Suppressor macrophage (primary cell): ENCODE measurements at places on chromosomes 6 and 20.

- DNase-seq = peak; percentile 49
Measured at GRCh38 chr6:86856937-86857563, 80.3 kb upstream of the HTR1E start.

- DNase-seq = no peak
Measured at GRCh38 chr20:6094565-6094964, 28.3 kb downstream of the FERMT1 start.

GRCh38 chr6:13272131-13273046 is 55.9 kb downstream of the TBC1D7 start:
- peak; percentile 86 for DNase-seq

- no peak for DNase-seq
Measured at GRCh38 chr6:69913361-69913760, 47.0 kb downstream of the COL19A1 start.

DNA sequence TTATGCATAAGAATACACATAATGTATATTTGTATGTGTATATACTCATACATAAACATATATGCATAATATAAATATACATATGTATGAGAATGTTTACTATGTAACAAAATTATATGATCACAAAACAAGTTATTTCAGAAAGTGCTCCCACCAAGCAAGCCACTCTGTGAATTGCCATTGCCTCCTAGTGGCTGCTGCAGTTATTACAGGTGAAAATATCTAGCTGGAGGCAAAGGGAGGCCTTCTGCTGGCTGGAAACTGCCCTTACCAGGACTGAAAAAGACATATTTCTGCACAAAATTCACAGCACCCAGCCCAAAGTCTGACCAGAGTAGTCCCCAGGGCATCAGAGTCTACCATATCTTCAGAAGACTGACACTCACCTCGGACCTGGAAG is 14.4 kb upstream of the ADAM33 start:
- DNase-seq = peak; percentile 38

- no peak for DNase-seq
Measured at GRCh38 chr20:58753922-58754551, 61.4 kb downstream of the NPEPL1 start.

- DNase-seq = peak; percentile 73
Measured at GRCh38 chr20:63538204-63539091, 1.3 kb upstream of the PTK6 start.

GRCh38 chr6:66900133-66901083 is 1193.4 kb upstream of the EYS start:
- DNase-seq = no peak

DNA sequence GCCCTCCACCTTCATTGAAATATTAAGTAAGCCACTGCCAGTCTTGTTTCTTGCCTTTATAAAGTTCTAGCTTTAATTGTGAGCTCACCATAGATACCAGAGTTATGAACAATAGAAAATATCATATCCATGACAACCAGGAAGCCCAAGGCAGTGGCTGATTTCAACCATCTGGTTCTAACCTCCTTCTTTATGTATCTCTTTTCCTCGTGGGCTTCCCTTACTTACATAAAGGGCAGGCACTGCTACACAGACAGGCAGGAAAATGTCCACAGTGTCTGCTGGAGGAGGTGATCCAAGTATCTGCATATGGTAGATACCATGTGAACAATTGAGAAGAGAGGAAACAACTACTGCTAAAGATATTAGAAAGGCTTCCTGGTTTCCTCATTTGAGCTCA is 65.2 kb upstream of the PRND start:
- DNase-seq = no peak

GRCh38 chr6:161476711-161477110 is 202.8 kb upstream of the AGPAT4 start:
- no peak for DNase-seq

- DNase-seq = no peak
Measured at GRCh38 chr6:157982563-157983405, 1.1 kb downstream of the SYNJ2 start.

DNA sequence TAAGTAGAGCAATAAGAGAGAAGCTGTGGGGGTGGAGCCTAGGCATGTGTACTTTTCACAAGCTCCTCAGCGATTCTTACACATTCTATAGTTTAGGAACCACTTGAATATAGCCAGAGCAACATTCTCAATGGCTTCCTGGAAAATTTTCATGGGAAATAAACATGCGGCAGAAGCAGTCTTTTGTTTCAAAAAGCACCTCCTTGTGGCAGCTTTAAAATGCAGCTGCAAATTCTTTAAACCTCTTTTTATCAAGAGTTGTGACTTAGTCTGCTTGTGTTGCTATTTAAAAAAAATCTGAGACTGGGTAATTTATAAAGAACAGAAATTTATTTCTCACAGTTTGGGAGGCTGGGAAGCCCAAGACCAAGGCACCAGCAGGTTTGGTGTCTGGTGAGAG is 23.8 kb downstream of the NKX2-2 start:
- DNase-seq = peak; percentile 5

DNA sequence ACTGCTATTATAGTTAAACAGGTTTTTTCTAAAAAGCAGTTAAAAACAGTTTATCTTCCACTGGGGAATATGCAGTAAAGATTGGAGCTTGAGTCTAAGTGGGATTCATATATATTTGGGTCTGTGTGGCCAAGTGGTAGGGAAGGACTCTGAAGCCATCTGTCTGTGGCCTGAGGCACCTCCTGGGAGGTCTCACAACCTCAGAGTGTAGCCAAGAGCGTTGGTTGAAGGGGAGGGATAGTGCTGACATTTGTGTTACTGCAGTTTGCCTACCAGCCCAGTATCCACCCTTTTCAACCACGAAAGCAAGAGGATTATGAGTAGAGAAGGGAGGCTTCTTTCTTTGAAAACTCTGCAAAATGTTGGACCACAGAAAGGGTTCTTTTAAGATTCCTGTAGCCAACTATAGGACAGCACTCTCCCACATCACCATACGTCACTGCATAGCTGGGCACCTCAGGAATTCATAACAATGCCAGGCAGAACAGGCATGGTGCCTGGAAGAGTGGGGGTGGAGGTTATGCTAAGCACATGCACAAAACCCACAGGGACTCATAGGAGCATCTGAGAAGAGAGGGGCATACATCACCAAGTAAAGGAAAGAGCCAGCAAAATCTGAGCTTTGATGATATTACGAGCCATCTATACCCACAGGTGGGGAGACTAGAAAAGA is 90.5 kb upstream of the HEY2 start:
- DNase-seq = no peak

DNA sequence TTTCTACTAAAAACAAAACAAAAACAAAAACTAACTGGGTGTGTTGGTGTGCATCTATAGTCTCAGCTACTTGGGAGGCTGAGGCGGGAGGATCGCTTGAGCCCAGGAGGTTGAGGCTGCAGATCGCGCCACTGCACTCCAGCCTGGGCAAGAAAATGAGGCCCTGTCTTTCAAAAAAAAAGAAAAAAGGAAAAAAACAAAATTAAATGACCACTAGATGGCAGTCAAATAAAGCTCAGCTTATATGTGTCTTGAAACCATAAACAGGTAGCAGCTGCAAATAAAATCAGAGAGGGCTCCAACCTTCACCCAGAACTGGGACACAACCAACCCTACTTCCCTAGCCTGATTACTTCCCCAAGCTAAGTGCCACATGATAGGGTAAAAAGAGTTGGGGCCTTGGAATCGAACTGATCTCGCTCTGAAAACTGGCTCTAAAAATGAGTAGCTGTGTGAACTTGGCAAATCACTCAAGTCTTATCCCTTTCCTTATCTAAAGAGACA is 67.1 kb upstream of the ADGRF4 start:
- no peak for DNase-seq

- DNase-seq = no peak
Measured at GRCh38 chr6:10151144-10151915, 263.5 kb downstream of the TFAP2A start.

GRCh38 chr6:37650071-37650481 is 47.6 kb downstream of the MDGA1 start:
- DNase-seq = no peak

DNA sequence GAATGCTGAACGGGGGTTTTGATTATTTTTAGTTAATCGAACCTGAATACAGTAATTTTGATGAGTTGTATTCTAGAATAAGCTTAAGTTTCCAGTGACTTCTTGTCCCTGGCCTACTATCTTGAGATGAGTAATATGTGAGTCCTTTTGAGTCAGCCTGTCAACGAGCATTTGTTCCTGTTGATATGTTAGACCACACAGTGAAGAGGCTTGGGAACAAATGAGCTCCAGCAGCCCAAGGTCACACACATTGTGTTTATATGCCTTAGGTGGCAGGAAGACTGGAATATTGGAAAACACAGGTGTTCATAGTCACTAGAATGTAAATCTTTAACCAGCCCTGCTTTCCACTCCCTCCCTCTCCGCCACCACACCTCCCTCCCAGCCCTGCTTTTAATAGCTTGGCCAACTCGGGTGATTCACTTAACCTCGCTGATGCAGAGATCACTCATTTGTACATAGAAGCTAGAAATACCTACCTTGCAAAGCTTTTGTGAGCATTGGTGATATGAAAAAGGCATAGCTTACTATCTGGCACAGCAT is 9.1 kb downstream of the SMPDL3A start:
- no peak for DNase-seq

DNA sequence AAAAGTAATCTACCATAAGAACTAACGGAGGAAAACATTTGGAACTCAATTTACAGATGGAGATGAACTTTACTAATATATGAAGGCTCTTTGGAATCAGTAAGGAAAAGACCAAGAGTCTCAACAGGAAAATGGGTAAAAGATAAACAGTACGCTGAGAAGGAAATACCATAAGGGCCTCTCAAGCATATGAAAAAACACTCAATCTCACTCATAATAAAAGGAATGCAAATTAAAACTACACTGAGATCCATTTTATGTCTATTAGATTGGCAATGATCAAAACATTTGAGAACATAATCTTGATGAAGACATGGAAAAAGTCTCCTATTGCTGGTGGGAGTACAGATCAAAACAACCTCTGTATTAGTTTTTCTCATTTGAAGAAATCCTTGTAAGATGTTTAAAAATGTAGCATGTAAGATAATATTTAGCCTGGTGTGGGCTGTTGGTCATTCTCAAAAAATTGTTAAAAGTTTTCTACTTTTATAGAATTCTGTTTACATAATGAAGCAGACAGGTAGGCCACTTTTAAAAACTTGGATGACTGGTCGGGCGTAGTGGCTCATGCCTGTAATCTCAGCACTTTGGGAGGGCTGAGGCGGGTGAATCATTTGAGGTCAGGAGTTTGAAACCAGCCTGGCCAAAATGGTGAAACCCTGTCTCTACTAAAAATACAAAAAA is 14.5 kb downstream of the REV3L start:
- DNase-seq = no peak

GRCh38 chr6:38824243-38824894 is 109.3 kb downstream of the DNAH8 start:
- DNase-seq = no peak

DNA sequence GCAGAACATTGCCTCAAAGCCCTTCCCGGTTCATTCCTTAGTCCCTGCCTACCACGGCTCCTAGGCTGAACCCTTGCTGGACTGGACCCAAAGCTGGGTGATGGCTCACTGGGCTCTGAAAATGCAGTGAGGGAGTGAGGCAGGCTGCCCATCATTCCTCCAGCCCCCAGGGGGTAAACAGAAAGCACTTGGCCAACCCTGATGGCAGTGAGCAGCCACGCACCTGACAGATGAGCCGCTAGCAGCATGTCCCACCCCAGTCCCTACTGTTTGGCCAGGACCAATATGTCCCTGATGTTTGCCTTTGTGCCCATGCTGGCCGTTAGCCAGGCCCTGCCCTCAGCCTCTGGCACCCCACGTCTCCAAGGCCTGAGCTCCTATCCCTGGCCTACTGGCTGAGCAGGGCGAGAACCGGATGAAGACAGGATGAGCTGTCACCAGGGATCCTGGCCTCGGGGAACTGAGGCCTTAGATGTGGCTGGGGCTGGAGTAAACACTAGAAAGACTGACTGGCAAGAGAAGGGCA is 19.4 kb upstream of the BAK1 start:
- DNase-seq = no peak

GRCh38 chr20:1305712-1306111 is 23.2 kb downstream of the SDCBP2 start:
- no peak for DNase-seq

DNA sequence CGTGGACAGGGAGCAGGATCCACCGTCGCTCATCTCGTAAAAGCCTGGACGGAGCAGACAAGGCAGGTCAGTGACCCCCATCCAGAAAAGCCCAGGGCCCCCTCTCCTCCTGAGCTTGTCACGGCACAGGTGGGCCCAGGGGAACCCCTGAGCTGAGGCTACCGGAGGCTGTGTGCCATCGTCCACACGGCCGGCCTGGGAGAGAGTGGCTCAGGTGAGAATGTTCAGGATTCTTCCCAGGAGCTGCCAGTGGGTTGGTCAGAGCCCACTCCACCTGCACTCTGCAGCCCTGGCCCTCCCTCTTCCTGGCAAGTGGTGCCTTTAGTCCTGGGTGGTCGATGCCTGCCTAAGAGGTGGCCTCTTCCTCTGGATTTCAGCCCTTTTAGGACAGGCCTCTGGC is 9.2 kb downstream of the DACT2 start:
- DNase-seq = no peak
